NCI-H446 treated with DMSO at 0.1 percent for 48 hours (cell line): ENCODE measurements at places on chromosomes 5 and 9.

- DNase-seq = no peak
Observed at GRCh38 chr5:140351609-140352334, 5.4 kb upstream of the HBEGF start.

DNA sequence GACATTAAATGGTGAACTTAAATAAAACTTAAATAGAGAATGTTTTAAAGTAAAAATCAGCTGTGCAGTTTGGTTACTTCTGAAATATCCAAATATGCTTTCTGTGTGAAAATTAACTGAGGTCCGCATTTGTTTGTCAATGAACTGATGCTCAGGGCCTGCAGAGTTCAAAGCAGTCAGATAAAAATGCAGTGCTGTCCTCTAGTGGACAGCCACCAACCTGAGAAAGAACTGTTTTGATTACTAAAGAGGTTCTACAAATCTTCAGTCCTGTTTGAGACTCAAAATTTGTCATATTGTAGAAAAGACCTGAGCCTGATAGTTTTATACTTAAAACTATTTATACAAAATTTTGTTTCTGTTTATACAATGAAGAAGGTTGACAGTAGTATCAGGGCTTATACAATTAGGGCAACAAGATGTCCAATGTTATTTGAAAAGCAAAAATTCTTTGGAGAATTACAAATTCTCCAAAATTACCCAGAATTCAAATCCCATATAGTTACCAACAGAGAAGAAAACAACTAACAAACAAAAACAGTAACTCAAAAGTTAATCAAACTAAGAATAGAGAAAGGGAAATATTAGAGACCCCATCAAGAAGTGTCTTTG, 232.3 kb upstream of the TBCA start:
- no peak for DNase-seq

- no peak for DNase-seq
Observed at GRCh38 chr9:37486256-37486615, 488 bp downstream of the POLR1E start.

DNA sequence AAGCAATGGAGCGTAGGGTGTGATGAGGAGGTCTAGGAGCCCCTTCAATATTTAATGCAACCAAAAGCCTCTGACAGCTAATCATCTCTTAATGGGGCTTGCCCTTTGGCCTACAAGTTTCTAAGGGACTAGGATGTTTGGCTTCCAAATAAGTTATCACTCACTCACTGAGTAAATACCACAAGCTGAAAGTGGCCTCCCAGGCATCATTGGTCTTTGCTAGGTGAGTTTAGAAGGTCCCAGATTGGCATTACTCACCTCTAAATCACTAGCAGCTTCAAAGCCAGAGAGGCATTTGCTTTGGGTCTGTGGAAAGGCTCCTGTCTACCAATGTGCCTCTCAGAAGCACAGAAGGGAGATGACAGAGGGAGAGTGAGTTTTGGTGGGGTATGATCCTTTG, 344.2 kb downstream of the NTRK2 start:
- no peak for DNase-seq

DNA sequence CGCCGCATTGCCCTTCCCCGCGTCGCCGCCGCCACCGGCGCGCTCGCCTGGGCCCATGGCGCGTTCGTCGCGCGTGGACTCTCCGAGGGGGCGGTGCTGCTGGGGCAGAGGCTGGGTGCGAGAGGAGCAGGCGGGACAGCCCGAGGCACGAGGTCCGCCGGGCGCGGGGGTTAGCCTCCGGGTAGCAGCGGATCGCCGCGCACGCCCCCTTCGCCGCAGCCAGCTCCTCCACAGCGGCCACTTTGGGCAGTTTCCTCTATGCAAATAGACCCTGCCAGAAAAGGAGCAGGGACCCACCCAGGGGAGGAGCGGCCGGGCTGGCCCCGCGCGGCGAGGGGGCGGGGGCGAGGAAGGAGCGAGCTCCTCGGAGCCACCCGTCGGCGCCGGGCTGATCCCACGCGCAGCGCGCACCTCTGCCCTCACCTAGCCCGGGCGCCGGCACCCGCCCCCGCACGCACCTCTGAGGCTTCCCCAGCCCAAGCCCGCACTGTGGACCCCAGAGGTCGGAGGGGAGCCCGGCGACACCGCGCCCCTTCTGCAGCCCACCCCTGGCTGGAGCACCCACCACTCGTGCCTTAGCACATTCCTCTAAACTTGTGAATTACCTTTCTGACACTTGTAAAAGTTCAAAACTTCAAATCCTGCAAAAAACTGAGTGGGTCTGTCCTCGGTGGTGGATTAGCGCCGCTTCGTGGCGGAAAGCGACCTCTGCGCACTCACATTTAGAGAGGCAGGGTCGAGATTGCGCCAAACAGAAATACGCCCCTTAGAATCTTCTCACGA, at the start of gene COL23A1:
COL23A1 (minus strand) TSS at position 253 of the 783 bp plus-strand sequence.
- no peak for DNase-seq

- DNase-seq = no peak
Observed at GRCh38 chr5:55520117-55520839, 14.5 kb downstream of the PLPP1 start.

DNA sequence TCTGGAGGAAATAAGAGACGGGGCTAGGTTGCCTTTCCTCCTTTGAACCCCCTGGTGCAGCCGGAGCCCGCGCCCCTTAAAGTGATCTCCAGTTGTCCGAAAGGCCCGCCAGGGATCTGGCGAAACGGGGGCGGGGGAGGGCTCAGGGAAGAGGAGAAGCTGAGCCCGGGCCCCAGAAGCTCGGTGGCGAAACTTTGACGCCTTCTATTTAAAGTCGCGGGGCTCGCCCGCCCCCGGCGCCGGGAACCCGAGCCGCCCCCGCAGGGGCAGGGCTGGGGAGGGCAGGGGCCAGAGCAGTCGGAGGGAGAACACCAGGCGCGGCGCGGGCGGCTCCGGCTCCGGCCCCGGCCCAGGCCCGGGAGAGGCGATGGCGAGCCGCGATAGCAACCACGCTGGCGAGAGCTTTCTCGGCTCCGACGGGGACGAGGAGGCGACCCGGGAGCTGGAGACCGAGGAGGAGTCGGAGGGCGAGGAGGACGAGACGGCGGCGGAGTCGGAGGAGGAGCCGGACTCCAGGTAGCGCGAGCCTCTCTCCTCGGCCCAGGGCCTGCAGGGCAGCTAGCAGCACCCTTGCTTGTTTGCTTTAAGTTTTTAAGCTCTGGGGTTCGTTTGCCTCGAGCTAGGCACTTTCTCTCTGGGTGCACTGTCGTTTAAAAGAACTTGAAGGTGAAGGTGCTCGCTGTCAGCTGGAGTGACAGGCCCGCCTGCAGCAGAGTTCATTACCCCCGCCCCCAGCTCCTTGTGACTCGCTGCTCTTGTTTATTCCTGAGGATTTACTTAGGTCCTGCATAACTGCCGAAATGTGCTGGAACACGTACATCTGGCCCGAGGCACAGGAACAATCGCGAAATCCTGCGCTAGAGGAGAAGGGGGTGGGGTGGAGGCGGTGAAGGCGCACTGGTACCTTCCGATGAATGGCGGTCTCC, at the start of gene CMYA5:
CMYA5 (plus strand) TSS at position 296 of the 926 bp plus-strand sequence; CDS start at position 368, 72 bp downstream.
- DNase-seq = no peak

DNA sequence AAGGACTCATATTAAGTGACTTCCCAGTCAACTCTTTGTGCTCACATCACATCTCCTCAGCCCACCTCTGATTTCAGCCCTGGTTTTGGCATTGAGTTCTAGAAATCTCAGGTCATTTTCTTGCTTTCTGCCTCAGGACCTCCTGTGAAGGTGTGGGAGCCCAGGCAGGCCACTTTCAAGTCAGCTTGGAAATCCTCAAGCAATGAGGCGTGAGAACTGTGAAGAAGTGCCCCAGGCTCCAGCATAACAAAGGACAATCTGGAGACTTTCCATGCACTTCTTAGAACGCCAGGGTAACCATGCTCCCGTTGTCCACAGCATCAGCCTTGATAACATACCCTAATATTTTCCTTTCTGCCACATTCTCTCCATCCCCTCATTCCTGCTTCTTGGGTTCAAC, 131.2 kb upstream of the MAP3K1 start:
- no peak for DNase-seq

DNA sequence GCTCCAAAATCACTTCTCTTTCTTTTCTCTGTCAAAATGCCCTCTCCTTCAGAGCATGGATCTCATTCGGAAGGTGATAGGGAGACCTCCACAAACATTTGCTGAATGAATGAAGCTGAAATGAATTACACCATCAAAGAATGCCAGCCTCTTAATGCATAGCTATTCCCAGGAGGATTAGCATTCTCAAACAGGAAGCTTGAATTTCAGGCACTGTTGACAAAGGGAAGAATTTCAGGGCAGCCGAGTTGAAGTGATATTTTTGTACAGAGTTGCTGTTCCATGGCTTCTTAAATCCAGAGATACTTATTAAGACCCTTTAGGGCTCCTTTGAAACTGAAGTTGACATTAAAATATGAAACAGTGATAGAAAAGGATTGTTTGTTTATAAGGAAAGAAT, 18.8 kb downstream of the HBEGF start:
- DNase-seq = no peak

GRCh38 chr5:38871790-38872551, 26.2 kb downstream of the OSMR start:
- no peak for DNase-seq

DNA sequence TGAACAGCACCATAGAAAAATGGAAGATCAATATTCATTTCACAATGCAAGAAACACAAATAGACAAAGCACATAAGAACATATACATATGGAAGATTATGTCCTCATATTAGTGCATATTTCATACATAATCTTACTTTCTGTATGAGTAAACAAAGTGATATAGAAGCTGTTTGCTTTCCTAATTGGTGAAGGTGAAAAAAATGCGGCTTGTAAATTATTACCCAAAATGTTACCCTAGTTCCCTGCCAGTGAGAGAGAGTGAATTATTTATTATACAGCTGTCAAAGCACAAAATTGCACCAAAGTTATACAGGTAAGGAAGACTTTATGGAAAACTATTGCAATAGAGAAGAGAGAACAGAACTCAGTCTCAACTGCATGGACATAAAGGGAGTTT, 1485.0 kb upstream of the CDH9 start:
- DNase-seq = no peak
